ENCODE measurements at places on chromosomes 6 and 20. TPM values are rescaled to one million over a fixed set of nuclear protein-coding genes. Genes with fewer than 3 reads are reported as not detected.

GRCh38 chr6:51753635-51754034 is 333.8 kb downstream of the PKHD1 start:
- DNase-seq, result no peak

Gene GSTA4
- total RNA-seq, result 68.8 TPM

GRCh38 chr20:49631061-49631716 is 63.3 kb upstream of the PTGIS start:
- no peak for DNase-seq

DNA sequence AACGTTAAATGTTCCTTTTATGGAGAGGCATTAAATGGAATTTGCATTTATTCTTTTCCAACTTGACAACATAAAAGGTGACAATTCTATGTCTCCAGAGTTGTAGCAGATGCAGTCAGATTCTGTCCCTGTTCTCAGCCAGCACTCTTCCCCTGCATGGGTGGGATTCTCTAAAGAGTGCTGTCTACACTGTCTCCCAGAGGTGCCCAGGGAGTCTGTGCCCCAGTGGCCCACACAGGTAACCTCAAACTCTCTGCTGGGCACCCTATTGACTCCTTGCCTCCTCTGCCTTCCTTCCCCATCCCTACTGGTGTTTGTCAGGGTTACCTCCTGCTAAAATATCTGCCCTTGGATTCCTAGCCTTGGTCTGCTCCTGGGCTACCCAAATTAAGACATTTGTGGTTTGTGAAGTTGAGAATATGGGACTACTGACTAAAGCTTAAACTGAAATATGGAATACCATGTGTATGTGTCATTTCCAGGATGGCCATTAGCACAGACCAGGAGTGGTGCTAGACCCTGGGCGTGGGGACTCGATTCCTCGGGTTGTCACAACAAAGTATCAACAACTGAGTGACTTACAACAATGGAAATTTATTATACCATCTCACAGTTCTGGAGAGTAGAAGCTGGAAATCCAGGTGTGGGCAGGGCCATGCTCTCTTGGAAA is 284.7 kb downstream of the CDH26 start:
- no peak for DNase-seq

- no peak for DNase-seq
These were observed 157.4 kb downstream of the EYA2 start for GRCh38 chr20:47051936-47052526.

GRCh38 chr6:84284428-84285049 is 57.1 kb upstream of the CEP162 start:
- DNase-seq, result no peak

Gene ATP6V1G2
- 2.5 TPM for total RNA-seq

Gene USP49
- 12.0 TPM for total RNA-seq

Gene C6orf163
- total RNA-seq, result 10.0 TPM

Gene ABHD12
- total RNA-seq, result 47.1 TPM

GRCh38 chr20:57473246-57474048 is 51.5 kb downstream of the CTCFL start:
- no peak for DNase-seq

DNA sequence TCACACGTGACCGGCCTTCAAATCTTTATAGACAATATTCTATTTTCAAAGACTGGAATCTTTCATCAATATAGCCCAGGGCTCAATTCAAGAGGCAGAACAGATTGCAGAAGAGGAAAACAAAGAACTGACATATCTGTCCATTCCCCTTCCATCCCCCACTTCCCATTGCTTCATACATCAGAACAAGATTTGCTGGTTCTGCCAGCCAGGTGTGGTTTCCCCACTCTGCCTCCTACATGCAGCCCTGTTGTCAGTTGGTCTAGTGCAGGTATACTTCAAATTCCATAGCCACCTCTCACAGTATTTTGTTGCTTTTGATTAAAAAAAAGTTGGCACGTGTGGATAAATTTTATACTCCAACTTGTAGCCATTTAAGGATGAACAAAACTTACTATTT is 174.9 kb downstream of the CD109 start:
- DNase-seq, result no peak

Gene APMAP
- total RNA-seq, result 77.4 TPM

DNA sequence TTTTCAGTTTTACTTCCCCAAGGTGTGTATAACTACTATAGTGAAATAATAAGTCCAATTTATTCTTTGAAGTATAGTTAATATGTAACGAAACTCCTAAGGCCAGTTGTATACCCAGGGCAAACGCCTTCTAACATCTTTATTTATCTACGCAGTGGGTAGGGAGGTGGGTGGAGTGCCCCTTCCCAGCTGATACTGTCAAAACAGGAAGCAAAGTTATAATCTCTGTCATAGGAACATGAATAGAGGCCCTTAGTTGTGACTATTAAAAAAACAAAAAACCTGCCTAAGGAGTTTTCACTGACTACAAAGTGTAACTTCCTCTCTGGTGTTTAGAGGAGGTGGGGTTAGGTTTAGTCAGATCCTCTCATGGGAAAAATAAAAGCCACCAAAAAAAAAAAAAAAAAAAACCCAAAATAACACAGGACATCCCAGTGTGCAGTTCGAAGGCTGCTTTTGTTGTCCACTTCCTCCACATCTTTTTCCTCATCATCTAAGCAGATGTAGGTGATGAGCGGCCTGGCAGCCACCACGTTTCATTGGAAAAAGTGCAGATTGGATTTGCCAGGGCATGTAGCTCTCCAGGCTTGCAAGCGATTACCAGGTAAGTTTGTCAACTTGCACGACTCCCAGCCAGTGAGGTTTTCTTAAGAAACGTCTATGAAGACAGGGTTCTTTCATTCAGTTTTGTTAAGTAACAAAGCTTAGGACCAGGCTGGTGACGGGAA is 58.7 kb downstream of the UTRN start:
- no peak for DNase-seq

DNA sequence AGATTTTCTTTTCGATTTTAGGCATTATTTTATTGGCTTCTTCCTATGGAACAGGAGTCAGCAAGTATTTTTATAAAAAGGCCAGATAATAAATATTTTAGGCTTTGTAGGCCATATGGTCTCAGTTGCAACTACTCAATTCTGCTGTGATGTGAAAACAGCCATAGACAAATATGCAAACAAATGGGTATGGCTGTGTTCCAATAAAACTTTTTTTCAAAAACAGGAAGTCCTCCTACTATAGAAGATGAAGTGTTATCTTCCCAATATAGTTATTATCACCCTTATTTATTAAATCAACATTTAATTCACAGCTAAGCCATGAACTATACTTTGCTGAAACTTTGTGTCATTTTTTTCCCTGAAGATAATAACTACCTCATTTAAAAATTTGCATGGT is 57.2 kb downstream of the CHD6 start:
- DNase-seq, result no peak
